ENCODE measurements at places on chromosomes 13 and 19.

GRCh38 chr19:38304866-38305429 lies 897 bp downstream of the C19orf33 start:
- no peak for DNase-seq

GRCh38 chr19:10069046-10069445 lies 17.1 kb upstream of the SHFL start:
- no peak for DNase-seq

DNA sequence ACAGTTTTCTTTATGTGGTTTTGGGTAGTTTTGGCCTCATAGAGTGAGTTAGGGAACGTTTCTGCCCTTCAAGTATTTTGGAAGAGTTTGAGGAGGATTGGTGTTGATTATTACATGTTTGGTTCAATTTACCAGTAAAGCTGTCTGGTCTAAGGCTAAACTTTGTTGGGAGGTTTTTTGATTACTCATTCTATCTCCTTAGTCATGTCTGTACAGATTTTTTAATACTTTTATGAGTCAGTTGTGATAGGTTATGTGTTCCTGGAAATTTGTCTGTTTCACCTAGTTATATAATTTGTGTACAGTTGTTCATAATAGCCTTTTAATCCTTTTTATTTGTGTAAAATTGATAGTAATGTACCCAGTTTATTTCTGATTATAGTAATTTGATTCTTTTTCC lies 20.4 kb downstream of the RNF17 start:
- no peak for DNase-seq

- no peak for DNase-seq
Observed at GRCh38 chr19:3350014-3350663, 16.2 kb upstream of the NFIC start.

DNA sequence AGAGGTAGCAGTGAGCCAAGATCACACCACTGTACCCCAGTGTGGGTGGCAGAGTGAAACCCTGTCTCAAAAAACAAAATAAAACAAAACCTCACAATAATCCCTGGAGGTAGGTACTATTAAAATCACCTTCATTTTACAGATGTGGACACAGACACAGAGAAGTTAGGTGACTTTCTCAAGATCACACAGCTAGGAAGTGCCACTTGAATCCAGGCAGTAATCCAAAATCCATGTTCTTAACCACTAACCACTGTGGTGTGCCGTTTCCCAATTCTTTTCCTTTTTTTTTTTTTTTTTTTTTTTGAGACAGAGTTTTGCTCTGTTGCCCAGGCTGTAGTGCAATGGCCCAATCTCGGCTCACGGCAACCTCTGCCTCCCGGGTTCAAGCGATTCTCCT lies 9.0 kb downstream of the PPP1R14A start:
- no peak for DNase-seq
